ENCODE measurements at places on chromosomes 5 and 9. TPM values are rescaled to one million over a fixed set of nuclear protein-coding genes. Genes with fewer than 3 reads are reported as not detected.

FCN1 gene
- not detected for total RNA-seq

TTC23L gene
- 0.52 TPM for total RNA-seq

CAVIN4 gene
- 1.6 TPM for total RNA-seq

PLCXD3 gene
- total RNA-seq, result under 0.01 TPM

TMEM252 gene
- total RNA-seq, result not detected

SUSD1 gene
- 18.4 TPM for total RNA-seq

PCDHGA9 gene
- 3.8 TPM for total RNA-seq

ZNF608 gene
- total RNA-seq, result 20.4 TPM

DMRTA1 gene
- 0.47 TPM for total RNA-seq

APBA1 gene
- total RNA-seq, result 5.7 TPM

PKD2L2 gene
- not detected for total RNA-seq

SEC24A gene
- total RNA-seq, result 11.6 TPM

FXN gene
- total RNA-seq, result 0.79 TPM

HEMGN gene
- not detected for total RNA-seq

CCL27 gene
- not detected for total RNA-seq

RANBP3L gene
- total RNA-seq, result under 0.01 TPM

PRDM9 gene
- total RNA-seq, result not detected

LRRC14B gene
- total RNA-seq, result not detected

PRLR gene
- not detected for total RNA-seq

ADAMTSL1 gene
- total RNA-seq, result 37.5 TPM

PCDHAC1 gene
- total RNA-seq, result under 0.01 TPM

FBXL7 gene
- 3.3 TPM for total RNA-seq

LCN9 gene
- total RNA-seq, result not detected

OSMR gene
- 20.1 TPM for total RNA-seq

PTGES gene
- 48.9 TPM for total RNA-seq

SPAG8 gene
- total RNA-seq, result 1.5 TPM

LPAR1 gene
- total RNA-seq, result 450 TPM

RANBP17 gene
- total RNA-seq, result 7.2 TPM

PCDHGB5 gene
- total RNA-seq, result 33.0 TPM

SH3GLB2 gene
- total RNA-seq, result 45.2 TPM

CBY3 gene
- 0.16 TPM for total RNA-seq

FCHO2 gene
- 13.9 TPM for total RNA-seq

FAM120A gene
- total RNA-seq, result 72.5 TPM

MROH2B gene
- total RNA-seq, result not detected

FPGS gene
- 54.1 TPM for total RNA-seq

PCDHA3 gene
- 0.34 TPM for total RNA-seq

CNTFR gene
- not detected for total RNA-seq

TTC16 gene
- 0.16 TPM for total RNA-seq

SLC25A2 gene
- not detected for total RNA-seq

TOR4A gene
- 5.8 TPM for total RNA-seq

SPINK4 gene
- total RNA-seq, result not detected

SPATA31C1 gene
- not detected for total RNA-seq

NEK6 gene
- total RNA-seq, result 91.1 TPM

KIF4B gene
- 0.09 TPM for total RNA-seq

EDIL3 gene
- 44.8 TPM for total RNA-seq

PCDHGA4 gene
- 4.7 TPM for total RNA-seq

TMC1 gene
- total RNA-seq, result under 0.01 TPM

FOXD1 gene
- 3.3 TPM for total RNA-seq

HMMR gene
- total RNA-seq, result 0.86 TPM

CCIN gene
- 0.79 TPM for total RNA-seq

FGF10 gene
- total RNA-seq, result 0.79 TPM

SNX30 gene
- total RNA-seq, result 18.0 TPM

COL23A1 gene
- under 0.01 TPM for total RNA-seq

FBXW5 gene
- 184 TPM for total RNA-seq

HAVCR2 gene
- total RNA-seq, result 3.3 TPM

LCN1 gene
- total RNA-seq, result not detected

PCDHA11 gene
- 0.09 TPM for total RNA-seq

MINAR2 gene
- not detected for total RNA-seq

All from bronchial smooth muscle cell (primary cell).